ENCODE measurements at places on chromosomes 1 and 21.

DNA sequence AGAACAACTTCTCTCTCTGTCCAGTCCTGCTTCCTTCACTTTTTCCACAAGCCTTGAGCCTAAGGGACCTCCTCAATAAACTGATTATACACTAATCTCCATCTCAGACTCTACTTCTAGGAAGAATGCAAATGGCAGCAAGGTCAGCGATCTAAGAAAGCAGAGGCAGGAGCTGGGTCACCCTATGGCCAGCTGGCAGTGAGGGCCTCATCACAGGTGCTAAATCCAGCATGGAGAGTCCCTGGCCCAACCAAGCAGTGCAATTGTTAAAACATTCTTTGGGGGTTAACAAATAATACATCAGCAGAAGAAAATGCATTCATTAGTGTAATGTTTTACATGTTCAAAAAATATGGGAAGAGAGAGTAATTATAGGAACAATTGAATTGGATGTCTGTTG, 416.0 kb downstream of the SIPA1L2 start:
- no peak for DNase-seq

DNA sequence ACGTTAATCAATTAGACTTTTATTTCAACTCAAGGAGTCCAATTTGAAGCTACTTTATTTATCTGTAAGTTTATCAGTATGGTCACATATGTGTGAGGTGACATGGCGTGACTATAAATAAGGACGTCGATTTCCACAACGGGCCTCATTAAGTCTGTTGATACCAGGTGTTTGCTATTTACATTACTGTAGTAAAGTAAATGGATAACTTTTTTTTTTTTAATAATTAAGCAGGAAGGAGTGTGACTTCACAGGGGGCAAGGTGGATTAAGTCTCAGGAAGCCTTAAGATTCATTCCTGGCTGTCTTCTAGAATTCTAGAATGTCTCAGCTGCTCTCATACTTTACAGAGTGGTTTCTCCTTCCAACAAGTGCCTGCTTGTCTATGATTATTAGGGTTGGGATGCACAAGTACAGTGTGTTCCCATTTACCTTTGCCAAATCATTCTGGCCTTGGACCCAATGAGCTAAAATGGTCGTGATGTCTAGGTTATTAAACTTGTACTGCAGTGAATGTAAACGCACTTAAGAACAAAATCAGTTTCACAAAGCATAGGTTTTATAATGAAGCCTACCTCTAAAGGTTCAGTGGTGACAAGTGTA, 15.5 kb downstream of the MAP3K7CL start:
- DNase-seq = no peak

DNA sequence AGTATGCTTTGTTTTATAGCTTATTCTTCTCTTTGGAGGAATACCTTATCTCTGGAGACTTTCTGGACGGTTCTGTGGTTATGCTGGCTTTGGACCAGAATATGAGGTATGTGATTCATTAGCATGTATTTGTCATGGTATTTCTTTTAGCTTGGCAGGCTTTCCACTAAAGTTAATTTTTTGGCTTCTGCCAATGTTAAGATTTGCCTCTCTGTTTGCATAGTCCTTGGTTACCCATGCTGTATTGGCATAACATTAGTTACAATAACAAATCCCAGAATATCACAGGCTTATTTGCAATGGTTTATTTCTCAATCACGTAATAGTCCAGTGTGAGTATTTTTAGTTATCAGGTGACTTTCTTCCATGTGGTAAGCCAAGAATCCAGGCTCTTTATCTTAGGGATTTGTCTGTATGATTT, 9.7 kb downstream of the ZMPSTE24 start:
- peak; percentile 98 for DNase-seq

GRCh38 chr21:37373539-37373938, 7.0 kb downstream of the DYRK1A start:
- peak; percentile 24 for DNase-seq

DNA sequence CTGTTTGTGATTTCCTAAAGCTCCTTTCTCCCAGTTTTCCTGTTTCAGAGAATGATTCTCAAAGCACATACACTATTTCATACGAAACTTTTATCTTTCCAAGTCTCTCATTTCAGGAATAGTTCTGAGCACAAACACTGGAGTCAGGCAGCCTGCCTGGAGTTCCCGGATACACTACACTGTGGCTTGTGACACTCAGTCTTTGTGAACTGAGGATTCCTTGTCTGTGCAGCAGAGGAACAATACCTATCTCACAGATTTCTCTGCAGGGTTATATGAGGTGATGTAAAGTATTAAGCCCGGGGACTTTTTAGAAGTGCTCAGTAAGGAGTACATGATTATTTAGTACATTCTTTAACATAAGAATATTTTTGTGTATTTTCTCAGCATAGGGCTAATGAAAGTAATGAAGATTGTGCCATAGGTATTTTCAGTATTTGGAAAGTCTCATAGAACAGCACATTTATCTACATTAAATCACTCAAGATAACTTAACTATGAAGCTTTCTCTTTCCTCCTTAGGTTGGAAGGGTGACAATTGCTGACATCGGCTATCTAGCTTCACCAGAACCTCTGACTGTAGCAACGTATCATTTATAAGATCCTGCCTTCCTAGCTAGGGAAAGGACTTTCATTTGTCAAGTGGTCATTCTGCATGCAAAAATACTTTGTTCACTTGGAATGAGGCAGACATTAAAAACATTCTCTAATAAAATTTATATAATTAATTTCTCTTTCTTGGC, 12.9 kb downstream of the GBP2 start:
- DNase-seq = no peak

- DNase-seq = no peak
These were observed 86.4 kb downstream of the WDR64 start for GRCh38 chr1:241738284-241739078.

DNA sequence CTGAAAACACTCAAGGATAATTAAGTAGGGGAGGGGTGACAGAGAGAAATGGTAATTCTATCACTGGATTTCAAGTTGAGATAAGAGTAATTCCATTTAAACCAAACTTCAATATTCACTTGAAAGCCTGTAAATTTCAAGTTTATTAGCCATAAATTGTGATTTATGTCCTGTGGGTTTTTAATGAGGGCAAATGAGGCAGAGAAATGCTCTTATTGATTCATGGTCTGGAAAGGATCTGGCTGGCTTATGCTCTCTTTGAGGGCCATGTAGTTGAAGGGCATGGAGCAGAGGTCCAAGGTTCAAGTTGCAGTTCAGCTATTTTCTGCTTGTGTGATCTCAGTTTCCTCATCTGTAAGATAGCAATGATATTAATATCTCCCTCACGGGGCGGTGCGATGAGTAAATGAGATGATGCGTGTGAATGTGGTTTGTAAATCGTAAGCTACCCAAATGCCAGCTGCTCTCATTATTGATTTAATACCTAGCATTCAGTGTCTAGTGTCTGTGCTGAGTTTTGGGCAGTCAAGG, 12.3 kb downstream of the OLFML3 start:
- DNase-seq = no peak

- no peak for DNase-seq
These were observed 16.5 kb downstream of the ZBTB17 start for GRCh38 chr1:15959424-15959823.

- peak; percentile 22 for DNase-seq
These were observed 159.9 kb upstream of the NR5A2 start for GRCh38 chr1:199867601-199868000.

DNA sequence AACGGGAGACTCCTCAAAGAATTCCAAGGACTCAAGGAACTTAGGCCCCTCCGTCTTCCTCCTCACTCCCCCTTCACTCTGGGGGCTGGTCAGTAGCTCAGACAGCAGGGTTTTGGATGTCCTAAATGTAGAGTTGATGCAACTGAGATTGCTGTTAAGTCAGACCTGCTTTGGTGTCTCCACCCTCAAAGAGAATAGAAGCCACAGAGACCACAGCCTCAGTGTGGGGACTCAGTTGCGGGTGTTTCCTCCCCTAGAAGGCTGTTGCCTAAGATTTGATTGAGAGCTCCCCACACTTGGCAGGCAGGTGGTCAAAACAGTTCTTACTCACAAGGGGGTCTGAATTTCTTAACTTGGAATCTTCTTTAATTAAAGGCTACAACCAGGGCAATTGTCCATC, 7.6 kb downstream of the MAN1C1 start:
- DNase-seq = no peak

DNA sequence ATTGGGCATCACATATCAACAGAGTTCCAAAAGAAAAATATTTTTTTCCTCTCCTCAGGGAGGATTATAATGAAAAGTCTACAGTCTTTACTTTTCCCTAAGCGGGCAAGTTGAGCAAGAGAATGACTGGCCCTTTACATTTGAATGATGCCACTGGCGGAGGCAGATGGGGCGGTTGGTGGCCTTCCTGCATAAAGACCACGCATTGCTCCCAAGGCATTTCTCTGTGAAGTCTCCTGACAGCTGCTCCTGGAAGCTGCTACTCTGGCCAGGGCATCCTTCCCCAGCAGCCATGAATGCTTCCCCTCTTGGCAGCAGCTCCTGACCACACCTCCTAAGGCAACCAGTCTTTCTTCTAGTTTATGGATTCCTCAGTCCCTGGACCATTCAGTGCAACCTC, 161.1 kb upstream of the RRP15 start:
- DNase-seq = no peak

DNA sequence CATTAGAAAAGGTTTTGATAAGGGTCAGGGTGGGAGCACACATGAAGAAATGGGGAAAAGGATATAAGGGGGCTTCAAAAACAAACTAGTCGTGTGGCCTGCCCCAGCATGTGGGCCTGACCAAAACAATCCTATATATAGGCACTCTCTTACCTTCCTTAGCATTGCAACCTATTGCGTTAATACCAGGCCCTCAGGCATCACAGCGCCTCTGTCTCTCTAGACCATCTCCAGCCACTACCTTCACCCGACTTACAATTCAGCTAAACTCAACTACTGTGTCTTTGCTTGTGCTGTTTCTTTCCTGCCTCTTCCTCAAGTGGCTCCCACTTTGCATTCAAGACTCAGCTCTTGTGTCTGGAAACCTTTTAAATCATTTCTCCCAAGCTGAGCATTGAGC, 47.0 kb upstream of the GJA5 start:
- no peak for DNase-seq

DNA sequence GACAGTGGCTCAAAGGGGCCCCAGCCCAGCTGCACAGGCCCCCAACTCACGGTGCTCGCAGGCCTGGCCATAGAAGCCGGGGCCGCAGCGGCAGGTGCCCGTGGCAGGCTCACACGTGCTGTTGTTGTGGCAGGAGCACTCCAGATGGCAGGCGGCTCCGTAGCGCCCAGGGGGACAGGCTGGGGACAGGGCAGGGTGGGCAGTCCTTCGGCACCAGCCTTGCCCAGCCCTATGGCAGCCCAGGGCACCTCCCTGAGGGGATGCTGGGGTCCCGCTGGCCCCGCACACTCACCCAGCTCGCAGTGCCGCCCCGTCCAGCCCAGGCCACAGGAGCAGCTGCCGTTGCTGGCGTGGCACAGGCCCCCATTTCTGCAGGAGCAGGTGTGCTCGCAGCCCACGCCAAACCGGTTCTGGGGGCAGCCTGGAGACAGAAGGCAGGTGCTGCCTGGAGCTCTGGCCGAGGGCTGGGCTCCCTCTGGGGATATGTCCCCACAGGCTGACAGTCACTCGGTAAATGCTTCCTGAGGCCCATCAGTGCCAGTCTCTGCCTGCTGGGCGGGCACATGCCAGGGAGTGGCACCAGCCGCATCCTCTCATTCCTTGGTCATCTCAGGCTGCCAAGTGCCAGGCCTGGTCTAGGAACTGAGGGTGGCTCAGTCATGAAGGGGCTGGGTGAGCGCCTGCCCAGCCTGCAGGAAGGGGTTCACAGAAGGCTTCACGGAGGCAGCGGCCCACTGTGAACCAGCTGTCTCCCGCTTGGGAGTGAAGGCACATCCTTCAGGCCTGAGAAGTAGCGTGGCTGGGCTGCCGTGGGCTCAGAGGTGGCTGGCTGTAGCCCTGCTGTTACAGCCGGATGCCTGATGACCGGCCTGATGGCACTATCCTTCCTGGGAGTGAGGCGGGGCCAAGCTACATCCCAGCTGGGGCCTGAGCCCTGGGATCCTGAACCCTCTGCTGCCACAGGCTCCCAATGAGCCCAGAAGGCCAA, 40.1 kb downstream of the ARHGEF16 start:
- DNase-seq = no peak

DNA sequence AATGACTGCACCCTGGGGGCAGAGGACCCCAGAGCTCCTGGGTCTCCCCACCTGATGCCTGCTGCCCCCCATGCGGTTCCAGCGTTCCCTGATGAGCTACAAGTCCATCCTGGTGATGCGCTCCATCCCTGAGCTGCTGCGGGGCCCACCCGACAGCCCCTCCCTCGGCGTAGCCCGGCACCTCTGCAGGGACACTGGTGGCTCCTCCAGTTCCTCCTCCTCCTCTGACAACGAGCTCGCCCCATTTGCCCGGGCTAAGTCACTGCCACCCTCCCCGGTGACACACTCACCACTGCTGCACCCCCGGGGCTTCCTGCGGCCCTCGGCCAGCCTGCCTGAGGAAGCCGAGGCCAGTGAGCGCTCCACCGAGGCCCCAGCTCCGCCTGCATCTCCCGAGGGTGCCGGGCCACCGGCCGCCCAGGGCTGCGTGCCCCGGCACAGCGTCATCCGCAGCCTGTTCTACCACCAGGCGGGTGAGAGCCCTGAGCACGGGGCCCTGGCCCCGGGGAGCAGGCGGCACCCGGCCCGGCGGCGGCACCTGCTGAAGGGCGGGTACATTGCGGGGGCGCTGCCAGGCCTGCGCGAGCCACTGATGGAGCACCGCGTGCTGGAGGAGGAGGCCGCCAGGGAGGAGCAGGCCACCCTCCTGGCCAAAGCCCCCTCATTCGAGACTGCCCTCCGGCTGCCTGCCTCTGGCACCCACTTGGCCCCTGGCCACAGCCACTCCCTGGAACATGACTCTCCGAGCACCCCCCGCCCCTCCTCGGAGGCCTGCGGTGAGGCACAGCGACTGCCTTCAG, 35.5 kb downstream of the TRIM11 start:
- DNase-seq = no peak

GRCh38 chr1:175901076-175901836, 157.9 kb upstream of the TNR start:
- DNase-seq = no peak
